ENCODE measurements at places on chromosomes 4 and X.

- no peak for DNase-seq
Measured at GRCh38 chr4:109411964-109412363, 21.7 kb upstream of the SEC24B start.

DNA sequence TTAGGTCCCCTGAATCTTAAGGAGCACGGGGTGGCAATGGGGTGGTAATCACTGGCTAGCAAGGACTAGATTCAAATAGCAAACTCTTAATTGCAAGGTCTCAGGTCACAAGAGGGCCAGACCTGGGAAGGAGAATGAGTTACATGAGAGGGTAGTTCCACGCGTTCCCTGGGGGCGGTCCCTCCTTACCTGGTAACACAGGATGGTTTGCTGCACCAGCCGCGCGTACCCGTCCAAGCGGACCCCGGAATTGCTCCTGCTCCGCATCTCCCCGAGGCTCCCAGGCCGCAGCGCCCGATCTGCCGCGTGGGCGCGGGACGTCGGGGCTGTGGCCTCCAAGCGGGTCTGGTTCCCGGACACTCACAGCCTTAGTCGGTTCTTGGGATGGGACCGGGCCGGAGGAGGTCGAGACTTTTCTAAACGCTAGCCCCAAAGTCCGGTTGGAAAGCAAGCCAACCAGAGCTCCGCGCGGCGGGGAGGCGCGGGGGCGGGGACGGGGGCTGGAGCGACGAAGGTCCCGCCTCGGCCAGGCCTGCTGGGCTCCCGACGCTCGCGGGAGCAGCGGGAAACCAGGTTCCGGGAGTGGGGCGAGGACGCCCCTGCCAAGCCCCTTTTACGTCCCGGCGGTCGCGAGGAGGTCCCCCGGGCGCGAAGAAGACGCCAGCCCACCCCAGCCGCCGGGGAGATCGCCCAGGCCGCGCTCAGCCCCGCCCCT, at the start of gene PHKA2:
Gene PHKA2 (minus strand): TSS at position 449 of the 715 bp plus-strand sequence. CDS start 182 bp downstream, at position 267.
- peak; percentile 54 for DNase-seq

DNA sequence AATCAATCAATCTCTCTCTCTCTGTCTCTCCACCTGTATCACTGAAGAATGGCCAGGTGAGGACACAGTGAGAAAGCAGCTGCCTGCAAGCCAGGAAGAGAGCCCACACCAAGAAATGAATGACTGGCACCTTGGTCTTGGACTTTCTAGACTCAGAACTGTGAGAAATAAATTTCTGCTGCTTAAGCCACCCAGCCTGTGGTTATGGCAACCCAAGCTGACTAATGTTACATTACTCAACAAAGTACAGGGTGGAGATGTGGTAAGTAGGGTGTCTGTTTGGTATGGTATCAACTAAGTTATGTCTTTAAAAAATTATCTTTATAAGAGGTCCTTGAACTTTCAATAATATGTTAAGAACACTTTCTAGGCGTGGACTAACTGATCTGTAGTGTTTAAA, 159.3 kb downstream of the EPHA5 start:
- DNase-seq, result peak; percentile 79

DNA sequence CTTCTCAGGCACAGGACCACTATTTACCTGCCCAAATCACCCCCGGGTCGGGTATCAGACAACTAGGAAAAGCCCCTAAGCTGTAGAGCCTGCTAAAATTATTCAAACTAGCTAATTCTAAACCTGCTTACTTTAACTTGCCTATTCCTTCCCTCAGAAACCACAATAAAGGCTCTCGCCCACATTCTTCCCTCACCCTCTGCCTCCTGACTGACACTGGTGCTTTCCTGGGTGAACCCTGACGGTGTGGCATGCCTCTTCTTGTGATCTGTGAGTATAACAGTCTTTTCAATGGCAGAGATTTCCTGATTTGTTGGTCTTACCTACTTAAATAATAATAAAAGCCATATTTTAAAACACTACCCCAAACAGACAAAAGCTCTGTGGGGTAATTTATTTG, 242.1 kb upstream of the ZCCHC13 start:
- DNase-seq, result no peak

DNA sequence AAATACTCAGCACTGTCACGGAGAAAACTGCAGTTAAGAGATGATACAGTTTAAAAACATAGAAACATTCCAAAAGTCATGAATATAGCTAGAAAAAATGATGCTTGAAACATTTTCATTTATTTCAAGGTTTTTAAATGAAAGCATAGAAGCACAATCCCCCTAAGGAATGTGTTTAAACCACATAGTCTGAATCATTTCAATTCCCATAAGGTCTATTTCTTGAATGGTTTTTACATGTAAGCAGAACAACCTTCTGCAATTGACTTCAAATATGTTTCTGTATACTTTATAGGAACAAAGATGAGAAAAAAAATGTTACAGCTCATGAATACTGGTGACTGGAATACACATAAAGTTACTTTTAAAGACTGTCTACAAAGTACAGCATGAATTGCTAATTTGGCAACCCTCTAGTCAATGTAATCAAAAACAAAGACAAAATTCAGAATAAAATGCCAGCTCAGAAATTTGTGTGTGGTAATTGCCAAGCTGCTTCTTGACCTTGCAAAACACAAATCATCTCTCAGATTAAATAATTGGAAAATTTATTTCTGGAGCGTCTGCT, 886.4 kb upstream of the ADGRL3 start:
- peak; percentile 87 for DNase-seq

- peak; percentile 71 for DNase-seq
Measured at GRCh38 chrX:134999469-134999868, 8.7 kb downstream of the SMIM10 start.

DNA sequence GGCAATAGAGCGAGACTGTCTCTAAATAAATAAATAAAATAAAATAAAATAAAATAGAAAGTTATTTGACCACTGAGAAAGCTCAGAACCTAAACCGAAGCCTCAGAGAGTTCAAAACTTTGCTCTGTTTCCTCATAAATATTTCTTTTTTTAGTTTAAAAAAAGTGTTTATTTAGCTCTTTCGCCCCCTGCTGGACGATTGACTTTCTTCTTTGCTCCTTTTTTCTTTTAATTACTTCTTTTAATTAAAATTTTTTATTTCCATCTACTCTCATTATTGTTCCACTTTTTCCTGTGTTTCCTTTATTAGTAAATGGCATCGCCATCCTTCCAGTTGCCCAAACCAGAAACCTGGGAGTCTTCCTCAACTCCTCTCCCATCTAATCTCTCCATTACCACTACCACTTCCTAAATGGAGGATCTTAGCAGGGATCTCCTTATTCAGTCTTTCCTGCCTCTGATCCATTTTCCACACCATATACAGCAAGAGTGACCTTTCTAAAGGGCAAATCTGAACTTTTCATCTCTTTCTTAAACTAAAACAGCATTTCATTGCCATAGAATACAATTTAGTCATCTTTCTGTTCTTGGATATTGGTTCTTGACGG, 728 bp upstream of the IL13RA2 start:
- DNase-seq, result no peak

- DNase-seq, result no peak
Measured at GRCh38 chrX:125202591-125203248, 117.0 kb upstream of the TEX13C start.

- DNase-seq, result peak; percentile 71
Measured at GRCh38 chrX:413322-414201, 26.9 kb upstream of the PPP2R3B start.

DNA sequence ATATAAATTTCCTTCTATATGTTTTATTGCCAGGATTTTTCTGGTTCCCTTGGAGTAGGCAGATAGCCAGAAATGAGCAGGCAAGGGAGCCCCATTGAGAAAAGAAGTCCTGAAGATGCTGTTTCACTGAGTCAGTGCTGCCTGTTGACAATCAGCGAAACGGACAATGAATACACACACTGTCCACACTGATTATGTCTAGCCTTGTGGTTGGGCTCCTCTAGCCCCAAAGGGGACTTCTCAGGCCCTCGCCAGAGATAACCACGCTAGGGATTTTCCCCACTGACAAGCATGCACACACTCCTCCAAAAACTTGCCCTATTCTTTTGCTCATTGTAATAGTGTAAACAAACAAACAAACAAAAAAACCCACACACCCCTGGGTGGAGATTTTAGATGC, 369.3 kb downstream of the DMD start:
- DNase-seq, result no peak

- DNase-seq, result no peak
Measured at GRCh38 chr4:47471591-47471990, 8.1 kb upstream of the COMMD8 start.

- DNase-seq, result no peak
Measured at GRCh38 chrX:118348186-118348810, 2.4 kb downstream of the WDR44 start.

DNA sequence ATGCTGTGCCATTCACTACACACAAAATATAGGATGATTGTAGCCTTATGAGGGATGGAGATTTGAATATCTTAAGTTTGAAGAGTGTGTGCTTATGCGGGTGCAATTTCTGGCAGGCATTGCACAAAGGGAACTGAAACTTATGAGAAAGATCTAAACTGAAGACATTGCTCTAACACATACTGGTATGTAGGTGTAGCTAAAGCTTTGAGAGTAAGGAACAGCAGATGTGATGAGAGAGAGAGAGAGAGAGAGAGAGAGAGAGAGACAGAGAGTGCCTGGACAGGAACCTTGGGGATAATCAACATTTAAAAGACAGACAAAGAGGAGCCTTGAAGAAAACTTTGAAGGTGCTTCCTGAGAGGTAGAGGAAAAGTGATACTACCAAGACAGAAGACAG, 379.7 kb downstream of the SPRY1 start:
- DNase-seq, result no peak

DNA sequence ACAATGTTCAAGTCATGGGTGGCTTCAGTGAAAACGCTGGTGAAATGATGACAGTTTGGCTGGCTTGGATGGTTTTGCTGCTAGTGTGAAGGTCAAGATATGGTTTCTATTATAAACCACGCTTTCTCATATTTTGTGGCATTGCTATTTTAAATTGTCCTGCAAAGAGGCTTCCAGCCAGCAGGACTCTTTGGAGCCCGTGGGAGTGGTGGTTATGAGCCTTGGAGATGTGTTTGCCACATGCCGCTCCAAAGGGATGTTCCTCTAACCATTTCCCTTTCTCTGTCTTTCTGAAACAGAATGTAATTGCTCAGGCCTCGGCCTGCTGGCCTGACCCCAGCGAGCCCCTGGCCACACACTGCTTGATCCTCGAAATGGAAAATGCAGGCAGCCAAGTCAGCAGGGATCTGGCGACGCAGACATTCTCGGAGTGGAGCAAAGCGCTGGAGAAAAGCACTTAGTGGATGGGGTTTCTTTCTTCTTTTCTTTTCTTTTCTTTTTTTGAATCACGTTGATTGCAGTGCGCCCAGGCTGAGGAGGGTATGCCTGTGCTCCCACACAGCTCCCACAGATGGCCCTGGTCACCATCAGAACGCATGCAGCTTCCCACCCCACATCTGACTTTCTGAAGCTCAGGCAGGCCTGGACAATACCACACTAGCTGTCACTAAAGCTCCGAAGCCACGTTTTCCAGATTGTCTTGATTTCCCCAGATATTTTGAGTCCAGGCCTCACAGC, 114.0 kb downstream of the ENPP6 start:
- DNase-seq, result peak; percentile 3

GRCh38 chr4:3026540-3026939, 47.8 kb downstream of the HTT-AS start:
- DNase-seq, result no peak

DNA sequence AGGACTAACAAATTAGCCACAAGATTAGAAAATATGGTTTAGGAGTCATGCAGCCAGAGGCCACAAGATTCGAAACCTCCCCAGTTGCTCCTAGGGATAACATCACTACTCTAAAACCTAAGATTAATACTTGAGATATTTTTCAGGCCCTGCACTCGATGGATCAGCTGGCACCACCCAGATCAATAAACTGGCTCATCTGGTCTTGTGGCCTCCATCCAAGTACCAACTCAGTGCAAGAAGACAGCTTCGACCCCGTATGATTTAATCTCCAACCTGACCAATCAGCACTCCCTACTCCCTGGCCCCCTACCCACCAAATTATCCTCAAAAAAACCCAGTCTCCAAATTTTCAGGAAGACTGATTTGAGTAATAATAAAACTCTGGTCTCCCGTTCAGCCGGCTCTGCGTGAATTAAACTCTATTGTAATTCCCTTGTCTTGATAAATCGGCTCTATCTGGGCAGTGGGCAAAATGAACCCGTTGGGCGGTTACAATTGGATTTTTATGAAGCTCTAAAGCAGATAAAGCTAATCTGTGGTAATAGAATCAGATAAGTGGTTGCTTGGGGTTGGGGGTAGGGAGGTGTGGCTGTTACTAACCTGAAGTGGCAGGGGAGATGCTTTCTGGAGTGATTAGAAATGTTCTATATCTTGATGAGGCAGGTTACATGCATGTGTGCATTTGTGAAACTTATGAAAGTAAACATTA, 91.8 kb upstream of the ATXN3L start:
- DNase-seq, result no peak

- peak; percentile 33 for DNase-seq
Measured at GRCh38 chrX:151901826-151902225, 10.9 kb upstream of the MAGEA4 start.

DNA sequence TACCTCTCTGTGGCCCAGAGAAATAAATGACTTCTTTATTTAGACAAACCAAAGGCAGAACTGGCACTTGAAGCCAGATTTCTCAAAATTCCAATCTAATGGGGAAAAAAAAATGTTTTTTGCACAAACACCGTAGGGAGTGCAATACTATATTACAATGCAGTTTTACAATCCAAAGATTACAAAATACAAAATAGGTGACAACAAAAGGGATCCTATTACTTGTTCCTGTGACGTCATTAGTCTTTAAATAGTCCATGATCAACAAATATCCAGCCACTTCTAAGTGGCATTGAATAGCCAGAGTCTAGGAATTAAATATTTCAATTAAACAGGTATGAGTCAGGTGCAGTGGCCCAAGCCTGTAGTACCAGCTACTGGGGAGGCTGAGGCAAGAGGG, 3.0 kb upstream of the APBB2 start:
- DNase-seq, result no peak

- DNase-seq, result peak; percentile 69
Measured at GRCh38 chr4:110165382-110166286, 32.8 kb downstream of the ELOVL6 start.

DNA sequence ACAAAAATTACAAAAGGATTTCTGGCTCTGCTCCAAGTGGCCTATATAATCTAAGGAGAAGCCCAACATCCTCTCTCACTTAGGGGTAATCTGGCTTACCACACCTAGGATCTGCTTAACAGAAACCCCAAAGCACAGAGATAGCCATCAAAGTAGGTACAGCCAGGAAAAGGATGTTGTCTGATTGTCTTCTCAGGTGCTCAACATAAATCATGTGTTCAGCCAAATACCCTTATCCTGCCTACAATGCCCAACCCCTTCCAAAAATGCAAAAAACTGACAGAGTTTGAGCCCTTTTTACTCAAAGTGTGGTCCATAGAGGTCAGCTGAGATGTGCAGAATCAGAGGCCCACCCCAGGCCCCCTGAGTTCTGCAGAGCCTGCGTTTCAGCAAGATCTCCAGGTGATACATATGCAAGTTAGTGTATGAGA, 53.9 kb downstream of the PPM1K start:
- DNase-seq, result no peak

DNA sequence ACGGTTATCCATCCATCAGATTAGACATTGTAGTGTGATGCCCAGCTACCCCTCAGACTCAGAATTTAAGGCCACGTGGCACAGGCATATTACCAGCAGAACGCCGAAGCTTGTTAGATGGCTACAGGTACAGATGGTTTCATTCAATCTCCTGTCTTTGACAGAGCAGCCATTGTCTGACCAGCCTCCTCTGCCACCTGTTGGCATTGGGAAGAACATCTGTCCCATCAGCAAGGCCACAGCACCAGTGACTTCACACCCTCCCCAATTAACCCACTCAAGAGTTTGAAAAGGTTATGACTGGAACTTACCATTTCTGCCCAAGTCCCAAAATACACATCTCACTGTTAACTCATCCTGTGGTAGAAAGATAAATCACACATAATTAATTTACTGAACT, 22.0 kb upstream of the PHKA2 start:
- no peak for DNase-seq
